ENCODE measurements at places on chromosomes 3 and 15.

- no peak for DNase-seq
Measured at GRCh38 chr15:96500508-96500907, 170.0 kb downstream of the NR2F2 start.

GRCh38 chr3:142930463-142930862, 33.0 kb downstream of the PAQR9 start:
- no peak for DNase-seq

DNA sequence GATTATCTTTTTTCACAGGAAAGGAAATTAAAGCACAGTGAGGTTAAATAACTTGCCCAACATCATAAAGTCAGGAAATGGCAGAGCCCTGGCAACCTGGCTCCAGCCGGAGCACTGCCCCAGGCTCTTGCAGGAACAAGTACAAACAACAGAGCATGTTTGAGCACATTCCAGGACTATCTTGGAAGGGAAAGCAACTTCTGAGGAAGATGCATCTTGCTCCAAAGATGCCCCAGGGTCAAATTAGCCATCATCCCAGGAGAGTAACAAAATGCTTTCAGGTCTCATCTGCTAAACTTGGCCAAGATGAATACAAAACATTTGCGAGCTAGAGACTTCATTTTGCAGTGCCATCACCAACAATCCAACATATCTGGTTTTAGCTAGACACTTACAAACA, 162.4 kb upstream of the LRRN1 start:
- no peak for DNase-seq

GRCh38 chr3:79543218-79543982, 224.4 kb downstream of the ROBO1 start:
- no peak for DNase-seq

GRCh38 chr3:149509526-149509925, 35.0 kb downstream of the TM4SF4 start:
- no peak for DNase-seq

GRCh38 chr3:123799544-123800361, 84.4 kb downstream of the MYLK start:
- no peak for DNase-seq

- no peak for DNase-seq
Measured at GRCh38 chr15:90364251-90364650, 12.2 kb downstream of the ZNF774 start.

- DNase-seq, result no peak
Measured at GRCh38 chr3:149816986-149817385, 4.0 kb downstream of the RNF13 start.

Measured in stimulated activated CD8-positive, alpha-beta memory T cell treated with anti-CD3 and anti-CD28 coated beads, Interleukin-4, amount 100 ng/mL, for 4 hours (primary cell).